ENCODE measurements at places on chromosomes 1 and 21.
A peak's percentile ranks its signal among the peaks of the same experiment; 100 is the strongest.

GRCh38 chr1:168202941-168203654, 22.7 kb upstream of the SFT2D2 start:
- no peak for DNase-seq

- no peak for DNase-seq
These were observed 38.7 kb downstream of the GJA5 start for GRCh38 chr1:147721716-147722115.

DNA sequence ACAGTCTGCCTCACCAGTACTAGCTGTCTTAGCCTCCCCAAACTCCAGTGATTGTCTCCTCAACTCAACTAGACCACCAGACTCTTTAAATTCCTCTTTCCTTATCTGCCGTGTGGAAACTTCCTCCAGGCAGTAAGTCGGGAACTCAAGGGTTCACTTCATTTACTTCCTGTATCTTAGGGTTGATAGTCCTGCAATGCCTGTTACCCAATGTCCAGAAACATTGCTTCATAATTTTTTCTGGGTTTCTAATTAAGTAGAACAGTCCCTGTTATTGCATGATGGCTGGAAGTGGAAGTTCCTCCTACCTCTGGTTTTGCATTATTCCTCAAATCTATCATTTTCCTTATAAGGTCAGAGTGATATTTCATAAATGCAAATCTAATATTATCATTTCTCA, 60.8 kb upstream of the RNF11 start:
- no peak for DNase-seq

- no peak for DNase-seq
These were observed 224.4 kb upstream of the COA6 start for GRCh38 chr1:234148816-234149215.

GRCh38 chr1:117150316-117150715, 28.8 kb upstream of the TRIM45 start:
- no peak for DNase-seq

GRCh38 chr1:26284597-26285347, 4.9 kb downstream of the SH3BGRL3 start:
- peak; percentile 87 for DNase-seq

DNA sequence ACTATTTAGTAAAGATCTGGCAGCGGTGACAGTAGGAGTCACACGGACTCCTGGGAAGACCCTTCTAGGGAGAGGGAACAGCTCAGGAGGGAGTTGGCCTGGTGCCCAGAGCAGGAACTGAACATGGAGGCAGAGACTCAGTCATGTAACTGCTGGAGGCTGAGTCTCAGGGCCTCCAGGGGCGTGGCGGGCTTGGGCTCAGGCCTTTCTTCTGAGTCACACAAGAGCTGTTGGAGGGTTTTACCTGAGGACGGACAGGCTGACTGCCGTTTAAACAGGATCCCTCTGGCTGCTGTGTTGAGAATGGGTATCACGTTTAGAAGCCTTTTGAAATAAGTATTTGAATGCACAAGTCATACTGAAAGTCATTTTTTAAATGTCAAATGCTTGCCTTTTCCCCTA, 7.2 kb upstream of the ETS2 start:
- DNase-seq: no peak

- DNase-seq: no peak
These were observed 348.9 kb downstream of the ASTN1 start for GRCh38 chr1:176815621-176816020.

DNA sequence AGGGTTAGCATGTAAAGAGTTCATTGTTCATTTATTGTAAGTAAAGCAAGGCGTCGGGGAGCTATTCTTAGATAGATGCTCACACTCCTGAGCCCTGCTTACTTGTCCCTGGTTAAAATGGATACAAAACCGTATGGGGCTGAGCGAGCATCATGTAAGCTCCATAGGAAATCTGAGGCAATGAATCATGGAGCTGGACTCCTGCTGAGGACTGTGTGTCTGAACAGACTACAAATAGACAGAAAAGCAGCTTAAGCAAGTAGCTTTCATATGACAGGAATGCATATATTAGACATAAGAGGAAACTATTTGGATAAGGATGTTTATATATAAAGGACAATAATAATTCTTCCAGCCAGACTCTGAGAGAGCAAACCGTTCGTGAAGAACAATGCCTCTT, 604.9 kb upstream of the PTBP2 start:
- DNase-seq: peak; percentile 22

DNA sequence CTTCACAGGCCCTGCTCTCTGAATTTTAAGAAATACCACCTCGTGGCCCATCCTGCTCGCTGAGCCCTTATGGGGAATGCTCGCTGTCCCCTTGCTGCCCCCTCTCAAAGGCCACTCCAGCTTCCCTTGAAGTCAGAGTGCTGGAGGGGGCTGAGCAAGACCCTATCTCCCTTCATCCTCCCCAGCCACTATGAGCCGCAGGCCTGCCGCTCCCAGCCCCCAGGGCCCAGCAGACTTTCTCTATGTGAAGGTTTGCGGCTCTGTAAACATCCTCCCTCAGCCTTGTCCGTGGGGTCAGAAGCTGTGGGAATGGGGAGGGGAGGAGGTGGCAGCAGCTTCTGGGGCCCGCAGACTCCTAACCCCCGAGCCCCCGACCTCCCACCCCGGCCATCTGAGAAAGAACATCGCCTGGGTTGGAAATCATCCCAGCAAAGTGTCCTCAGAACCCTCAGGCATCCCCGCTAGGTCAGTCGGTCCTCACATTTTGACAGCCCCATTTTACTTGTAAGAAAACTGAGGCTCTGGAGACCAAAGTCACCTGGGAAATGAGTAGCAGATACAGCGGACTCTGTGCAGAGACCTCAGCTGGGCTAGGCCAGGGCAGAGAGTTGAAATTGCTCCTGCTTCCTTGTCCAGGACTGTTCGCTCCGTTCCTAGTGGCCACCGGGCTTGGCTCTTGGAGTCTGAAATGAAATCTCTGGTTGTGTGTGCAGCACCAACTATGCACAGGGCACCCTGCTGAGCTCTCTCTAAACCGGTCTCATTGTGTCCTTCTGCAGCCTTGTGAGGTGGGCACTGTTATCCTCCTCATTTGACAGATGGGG, 4.4 kb downstream of the KCNQ4 start:
- DNase-seq: no peak

GRCh38 chr1:9822897-9823692, 670 bp downstream of the CLSTN1 start:
- peak; percentile 59 for DNase-seq

GRCh38 chr1:29272147-29272907, 36.0 kb downstream of the PTPRU start:
- DNase-seq: peak; percentile 65

- DNase-seq: no peak
These were observed 8.5 kb upstream of the B4GALT3 start for GRCh38 chr1:161185732-161186311.

- DNase-seq: no peak
These were observed 25.0 kb downstream of the CRYAA start for GRCh38 chr21:43193651-43194302.

DNA sequence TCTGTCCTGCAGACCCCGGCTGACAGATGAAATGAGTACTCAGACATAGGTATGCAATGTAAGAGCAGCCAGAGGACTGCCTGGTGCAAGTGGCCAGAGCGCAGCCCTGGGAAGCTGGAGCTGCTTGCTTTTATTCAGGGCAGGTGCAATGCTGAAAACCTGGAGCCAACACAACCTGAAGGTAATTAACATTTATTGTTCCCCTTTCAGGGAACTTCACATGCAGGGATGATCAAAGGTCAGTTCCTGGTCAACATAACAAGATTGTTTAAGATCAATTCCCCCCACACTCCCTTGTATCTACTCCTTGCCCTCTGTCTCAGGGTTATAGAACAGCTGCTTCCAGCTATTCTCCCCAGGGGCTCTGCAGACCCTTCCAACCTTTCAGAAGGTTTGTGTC, 48.7 kb upstream of the PRELP start:
- no peak for DNase-seq

- DNase-seq: no peak
These were observed 250.9 kb upstream of the FMN2 start for GRCh38 chr1:239840790-239841189.

DNA sequence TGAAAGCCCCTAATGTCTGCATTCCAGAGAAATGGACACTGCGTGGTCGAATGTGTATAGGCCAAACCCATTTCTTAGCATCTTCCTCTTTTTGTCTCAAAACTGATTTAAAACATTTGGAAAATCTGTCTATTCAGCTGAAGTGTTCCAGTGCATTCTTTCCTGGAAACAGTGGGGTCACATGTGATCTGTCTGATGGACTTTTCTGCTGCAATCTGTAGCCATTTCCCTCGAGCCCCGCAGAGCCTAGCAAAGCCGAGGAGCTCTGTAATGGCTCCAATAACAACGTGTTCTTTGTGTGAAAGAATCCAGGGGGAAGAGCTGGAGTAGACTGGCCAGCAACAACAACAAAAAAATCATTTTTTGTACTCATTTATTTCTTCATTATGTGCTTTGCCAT, 329.3 kb downstream of the BARHL2 start:
- DNase-seq: peak; percentile 17

DNA sequence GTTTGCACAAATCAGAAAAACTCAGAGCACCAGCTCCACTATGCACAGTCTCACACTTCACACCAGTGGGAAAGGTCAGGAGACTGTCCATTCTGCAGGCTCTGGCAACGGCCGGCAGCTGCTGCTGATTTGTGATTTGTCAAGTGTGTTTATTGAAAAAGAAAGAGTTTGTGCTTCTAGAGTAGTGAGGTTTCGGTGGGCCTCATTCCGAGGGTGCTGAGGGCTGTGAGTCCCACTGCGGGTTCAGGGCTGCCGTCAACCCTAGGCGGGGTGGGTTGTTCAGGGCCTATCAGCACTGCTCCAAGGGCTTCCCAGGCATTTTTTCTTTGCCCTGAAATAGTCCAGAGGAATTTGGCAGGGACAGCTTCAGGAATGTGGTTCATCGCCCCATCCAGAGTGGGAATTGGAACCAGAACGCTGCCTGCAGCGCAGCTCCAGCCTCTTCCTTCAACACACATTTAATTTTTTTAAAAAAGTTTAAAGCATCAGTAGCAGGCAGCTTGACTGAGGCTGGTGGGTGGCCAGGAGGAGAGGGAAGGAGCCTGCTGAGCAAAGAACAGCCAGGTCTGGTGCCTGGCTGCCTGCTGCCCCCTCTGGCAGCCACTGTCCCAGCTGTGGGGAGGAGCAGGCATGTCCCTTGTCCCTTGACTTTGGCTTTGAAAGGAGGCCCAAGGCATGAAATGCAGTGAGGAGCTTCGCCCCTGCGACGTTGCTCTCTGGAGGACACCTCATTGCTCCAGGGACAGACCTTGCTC, 19.7 kb downstream of the STUM start:
- peak; percentile 22 for DNase-seq

DNA sequence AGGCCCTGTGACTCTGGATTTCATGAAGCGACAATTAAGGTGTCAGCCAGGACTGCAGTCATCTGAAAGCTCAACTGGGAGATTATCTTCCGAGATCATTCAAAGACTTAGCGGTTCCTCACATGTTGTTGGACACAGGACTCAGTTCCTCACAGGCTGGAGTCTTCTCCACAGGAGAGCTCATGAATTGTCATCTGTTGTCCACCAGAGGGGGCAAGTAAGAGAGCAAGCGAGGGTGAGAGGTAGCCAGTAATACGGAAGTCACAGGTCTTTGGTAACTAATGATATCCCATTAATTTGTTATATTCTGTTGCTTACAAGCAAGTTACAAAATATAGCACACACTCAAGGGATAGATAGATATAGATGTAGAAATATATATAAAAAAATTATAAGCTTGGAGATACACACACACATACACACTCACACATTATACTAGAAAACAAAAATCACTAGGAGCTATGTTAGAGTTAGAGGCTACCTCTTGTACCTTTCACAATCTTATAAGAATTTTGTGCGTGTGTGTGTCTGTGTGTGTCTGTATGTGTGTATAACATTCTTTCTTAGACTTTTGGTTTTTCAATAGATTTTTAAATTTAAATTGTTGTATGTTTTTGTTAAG, 1695.3 kb downstream of the BRINP3 start:
- DNase-seq: peak; percentile 83

DNA sequence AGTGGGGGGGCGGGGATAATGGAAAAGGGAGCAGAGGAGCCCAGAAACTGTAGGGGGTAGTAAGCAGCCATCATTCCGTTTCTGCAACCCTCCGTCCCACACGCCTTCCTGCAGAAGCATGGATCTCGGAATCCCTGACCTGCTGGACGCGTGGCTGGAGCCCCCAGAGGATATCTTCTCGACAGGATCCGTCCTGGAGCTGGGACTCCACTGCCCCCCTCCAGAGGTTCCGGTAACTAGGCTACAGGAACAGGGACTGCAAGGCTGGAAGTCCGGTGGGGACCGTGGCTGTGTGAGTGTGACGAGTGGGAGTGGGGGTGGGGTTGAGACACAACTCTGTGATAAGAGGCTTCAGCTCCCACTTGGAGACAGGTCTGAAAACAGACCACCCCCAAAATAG, 706 bp downstream of the CREB3L4 start:
- no peak for DNase-seq

DNA sequence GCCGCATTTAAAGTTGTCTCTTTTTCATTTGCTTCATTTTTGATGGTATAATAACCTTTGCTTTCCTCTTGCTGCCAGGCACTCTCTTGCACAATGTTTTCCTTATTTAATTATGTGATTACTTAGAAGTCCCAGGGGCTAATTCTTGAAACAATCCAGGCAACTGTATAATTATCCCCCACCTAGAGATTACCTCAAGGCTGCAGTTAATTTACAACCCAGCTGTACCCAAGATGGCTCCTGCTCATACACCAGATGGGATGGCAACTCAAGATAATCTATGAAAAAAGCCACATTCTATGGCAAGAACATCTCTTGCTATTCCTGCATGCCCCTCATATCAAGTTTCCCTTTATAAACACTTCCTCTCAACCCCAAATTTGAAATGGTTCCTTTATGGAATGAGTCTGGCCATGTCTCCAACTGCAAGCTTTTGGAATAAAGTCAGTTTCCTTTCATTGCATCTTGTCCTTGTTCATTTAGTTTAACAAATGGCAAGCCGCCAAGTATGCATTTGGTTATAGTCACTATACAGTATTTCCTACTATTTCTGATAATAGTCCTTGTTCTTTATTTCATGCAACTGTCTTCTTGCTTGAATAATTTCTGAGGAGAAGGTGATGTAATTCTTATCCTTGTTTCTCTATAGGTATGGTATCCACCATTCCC, 1042.6 kb downstream of the PLA2G4A start:
- peak; percentile 3 for DNase-seq

DNA sequence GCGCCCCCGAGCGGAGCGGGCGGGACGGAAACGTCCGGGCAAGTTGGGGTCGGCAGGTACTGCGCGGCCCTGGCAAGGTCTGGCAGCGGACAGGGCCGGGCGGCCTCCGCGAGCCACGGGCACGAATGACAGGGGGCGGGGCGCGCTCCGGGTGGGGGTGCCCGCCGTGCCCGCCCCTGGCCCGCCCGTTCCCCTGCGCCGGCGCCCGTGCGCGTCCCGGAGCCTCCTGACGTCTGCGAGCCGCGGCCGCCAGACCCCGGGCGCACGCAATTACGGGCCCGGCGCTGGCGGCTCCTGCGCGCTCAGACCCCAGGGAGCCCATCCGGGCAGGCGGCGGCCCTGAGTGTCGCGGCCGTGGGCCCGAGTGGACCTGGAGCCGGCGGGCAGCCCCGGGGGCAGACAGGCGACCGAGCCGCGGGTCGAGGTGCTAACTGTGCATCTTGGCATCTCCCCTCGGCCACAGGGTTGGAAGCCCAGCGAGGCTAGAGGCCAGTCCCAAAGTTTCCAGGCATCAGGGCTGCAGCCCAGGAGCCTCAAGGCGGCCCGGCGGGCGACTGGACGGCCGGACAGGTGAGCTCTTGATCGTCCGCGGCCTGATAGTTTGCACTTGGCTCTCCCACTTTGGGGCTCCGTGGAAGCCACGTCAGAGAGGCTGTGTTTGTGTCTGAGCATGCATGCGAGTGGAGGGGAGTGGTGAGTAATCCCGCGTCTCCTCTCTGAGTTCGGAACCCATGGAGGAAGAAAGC, 918 bp downstream of the MIB2 start:
- peak; percentile 76 for DNase-seq
